ENCODE measurements at places on chromosomes 3 and 15.

- DNase-seq: peak; percentile 70
Measured at GRCh38 chr15:80059786-80060355, 395 bp downstream of the ZFAND6 start.

- no peak for DNase-seq
Measured at GRCh38 chr3:55619046-55619808, 132.1 kb upstream of the WNT5A start.

DNA sequence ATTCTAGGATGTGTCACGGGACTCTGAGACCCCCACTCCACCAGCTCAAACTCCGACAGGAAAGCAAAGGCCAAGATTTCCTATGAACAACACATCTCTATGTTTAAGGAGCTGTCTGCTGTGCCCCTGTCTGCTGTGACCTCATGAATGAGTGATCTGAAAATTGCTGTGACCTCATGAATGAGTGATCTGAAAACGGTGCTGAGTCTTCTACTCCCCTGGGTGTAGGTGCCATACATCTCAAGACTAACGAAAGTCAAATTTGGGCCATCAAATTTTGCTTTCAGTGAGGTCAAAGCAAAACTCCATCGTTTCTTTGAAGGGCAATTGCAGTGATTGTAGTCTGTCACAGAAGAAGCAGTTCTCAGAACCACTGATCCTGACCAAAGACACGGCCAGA is 24.4 kb downstream of the IL5RA start:
- no peak for DNase-seq

GRCh38 chr15:65580287-65580686 is 30.6 kb downstream of the INTS14 start:
- DNase-seq: no peak
